Astrocyte of the spinal cord (primary cell): ENCODE measurements at places on chromosomes 7 and 10.

DNA sequence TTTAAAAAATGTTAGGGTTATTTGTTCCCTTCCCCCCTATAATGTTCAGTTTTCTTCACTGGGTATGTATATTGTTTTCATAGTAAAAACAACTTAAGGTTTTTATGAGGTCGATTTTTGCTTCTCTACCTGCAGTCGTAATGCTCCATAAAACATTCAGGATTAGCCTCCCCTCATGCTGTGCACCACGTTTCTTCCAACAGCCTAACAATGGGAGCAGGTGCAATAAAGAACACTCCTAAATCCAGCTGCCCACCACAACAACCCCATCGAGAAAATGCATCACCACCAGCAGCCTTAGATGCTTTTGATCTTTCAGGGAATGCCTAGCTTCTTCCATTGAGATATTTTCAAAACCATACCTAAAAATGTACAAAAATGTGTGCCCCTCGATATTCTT is 111.1 kb downstream of the ADAM12 start:
- DNase-seq, result no peak

DNA sequence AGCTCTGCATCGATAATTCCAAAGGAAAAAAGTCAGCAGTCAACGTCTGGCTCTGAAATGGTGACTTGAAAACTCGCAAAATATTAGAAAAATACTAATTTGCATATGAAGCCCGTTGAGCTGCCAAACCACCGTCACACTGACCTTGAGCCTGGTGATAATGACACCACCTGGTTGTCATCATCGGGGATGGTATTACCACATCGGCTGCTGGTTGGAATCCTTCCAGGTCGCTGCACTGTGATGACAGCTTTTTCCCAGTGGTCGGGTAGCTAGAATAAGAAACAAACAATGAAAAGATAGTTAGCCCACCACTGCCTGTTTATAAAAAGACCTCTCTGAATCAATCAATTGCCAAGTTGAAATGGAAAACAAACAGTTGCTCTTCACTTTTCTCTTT is 41.6 kb downstream of the LAMB1 start:
- DNase-seq, result no peak

DNA sequence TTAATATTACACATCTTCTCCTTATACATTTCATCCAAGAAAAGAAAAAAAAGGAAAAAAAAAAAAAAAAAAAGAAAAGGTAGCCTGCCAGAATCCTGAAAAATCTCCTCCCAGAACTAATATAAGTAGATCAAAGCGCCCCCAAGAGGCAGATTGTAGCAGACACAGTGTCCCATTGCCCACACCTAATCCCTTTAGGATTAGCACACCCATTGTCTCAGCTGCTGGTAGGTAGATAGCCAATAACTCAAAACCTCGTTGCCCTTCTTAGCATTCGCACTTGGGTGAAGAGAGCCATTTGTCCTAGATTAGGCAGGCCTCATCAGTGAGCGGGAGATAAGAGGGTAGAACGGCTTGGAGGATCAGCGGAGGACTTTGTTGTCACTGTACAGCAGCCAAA is 100.2 kb upstream of the SORCS1 start:
- no peak for DNase-seq

DNA sequence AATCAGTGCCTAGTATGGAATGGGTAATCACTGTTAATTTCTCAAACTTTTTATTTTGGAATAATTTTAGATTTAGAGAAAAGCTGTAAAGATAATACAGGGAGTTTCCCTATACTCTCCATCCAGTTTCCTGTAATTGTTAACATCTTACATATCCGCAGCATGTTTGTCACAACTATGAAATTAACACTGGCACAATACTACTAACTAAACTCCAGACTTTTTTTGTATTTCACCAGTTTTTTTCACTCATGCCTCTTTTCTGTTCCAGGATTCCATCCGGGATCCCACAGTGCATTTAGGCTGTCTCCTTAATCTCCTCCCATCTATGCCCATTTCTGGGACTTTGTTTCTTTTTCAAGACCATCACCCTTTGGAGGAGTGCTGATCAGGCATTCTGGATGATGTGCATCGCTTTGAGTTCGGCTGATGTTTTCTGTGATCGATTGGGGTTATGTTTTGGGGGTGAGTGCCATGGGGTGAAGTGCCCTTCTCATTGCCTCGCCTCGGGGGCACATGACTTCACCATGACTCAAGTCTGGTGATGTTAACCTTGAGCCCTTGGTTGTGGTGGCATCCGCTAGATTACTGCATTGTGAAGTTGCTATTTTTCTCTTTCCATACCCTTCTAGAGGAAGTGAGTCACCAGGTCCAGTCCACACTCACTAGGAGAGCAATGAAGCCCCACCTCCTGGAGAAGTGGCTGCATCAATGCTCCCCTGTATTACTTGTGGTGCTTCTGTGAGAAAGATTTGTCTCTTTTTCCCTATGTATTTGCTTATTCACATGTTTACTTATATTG is 43.9 kb upstream of the GRB10 start:
- DNase-seq, result peak; percentile 90

DNA sequence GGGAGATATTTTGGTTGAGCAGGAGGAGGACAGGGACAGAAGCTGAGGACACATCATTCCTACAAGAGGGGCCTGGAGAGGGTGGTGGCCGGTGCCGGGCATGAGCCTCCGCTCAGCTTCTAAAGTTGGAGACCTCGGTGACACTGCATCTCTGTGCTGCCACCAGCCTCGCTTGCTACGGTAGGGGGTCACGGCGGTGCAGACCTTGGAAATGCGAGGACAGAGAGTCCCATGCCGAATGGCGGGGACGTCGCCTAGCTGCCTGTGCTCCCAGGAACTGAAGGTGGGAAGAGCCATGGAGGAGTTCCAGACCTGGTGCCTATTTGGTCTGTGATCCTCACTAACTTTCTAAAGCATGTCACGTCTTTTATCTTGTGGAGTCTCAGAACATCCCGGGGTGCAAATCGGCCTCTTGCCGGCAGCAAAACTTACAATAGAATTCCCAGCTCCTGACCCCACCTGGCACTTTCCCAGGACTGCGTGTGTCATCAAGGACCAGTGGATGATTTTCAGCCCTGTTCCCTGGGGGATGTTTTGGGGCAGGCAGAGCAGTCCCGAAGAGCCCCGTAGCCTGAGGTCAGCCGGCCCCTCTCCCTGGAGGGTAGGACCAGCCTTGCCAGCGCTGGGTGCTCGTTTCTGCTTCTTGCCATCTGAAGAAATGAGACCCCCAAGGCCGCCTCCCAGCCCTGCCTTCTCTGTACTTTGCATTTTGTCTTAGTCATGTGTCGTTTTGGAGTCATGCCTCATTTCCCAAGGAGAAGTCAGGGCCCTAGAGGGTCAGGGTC is 205.8 kb upstream of the SHH start:
- DNase-seq, result no peak

- DNase-seq, result peak; percentile 43
Measured at GRCh38 chr7:28433699-28434219, 21.4 kb downstream of the CREB5 start.

GRCh38 chr10:49286686-49287085 is 12.3 kb upstream of the C10orf71 start:
- DNase-seq, result no peak

- no peak for DNase-seq
Measured at GRCh38 chr7:35399840-35400239, 145.9 kb upstream of the TBX20 start.

- DNase-seq, result no peak
Measured at GRCh38 chr10:78454123-78454645, 420.5 kb downstream of the RPS24 start.

- no peak for DNase-seq
Measured at GRCh38 chr7:50341724-50342123, 37.2 kb downstream of the IKZF1 start.

DNA sequence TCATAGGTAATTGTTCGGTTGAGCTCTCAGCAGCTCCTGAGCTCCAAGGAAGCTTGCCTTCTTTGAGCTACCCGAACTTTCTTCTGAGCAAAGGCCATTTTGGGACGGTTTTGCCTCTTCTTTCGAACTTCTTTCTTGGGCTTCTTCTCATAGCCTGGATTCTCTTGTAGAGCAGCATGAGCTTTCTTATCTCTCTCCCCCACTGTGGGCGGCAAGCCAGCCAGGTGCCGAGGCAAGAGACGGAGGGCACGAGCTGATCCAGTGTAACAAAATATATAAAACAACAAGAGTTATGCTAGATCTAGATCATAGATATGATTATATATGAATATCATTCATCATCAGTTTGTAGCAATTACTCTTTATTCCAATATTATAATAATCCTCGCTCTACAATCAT is 16.5 kb upstream of the KNDC1 start:
- DNase-seq, result no peak

GRCh38 chr7:95312561-95312960 is 11.8 kb downstream of the PON1 start:
- DNase-seq, result no peak

GRCh38 chr10:46530249-46531186 is 25.9 kb downstream of the GPRIN2 start:
- peak; percentile 96 for DNase-seq

DNA sequence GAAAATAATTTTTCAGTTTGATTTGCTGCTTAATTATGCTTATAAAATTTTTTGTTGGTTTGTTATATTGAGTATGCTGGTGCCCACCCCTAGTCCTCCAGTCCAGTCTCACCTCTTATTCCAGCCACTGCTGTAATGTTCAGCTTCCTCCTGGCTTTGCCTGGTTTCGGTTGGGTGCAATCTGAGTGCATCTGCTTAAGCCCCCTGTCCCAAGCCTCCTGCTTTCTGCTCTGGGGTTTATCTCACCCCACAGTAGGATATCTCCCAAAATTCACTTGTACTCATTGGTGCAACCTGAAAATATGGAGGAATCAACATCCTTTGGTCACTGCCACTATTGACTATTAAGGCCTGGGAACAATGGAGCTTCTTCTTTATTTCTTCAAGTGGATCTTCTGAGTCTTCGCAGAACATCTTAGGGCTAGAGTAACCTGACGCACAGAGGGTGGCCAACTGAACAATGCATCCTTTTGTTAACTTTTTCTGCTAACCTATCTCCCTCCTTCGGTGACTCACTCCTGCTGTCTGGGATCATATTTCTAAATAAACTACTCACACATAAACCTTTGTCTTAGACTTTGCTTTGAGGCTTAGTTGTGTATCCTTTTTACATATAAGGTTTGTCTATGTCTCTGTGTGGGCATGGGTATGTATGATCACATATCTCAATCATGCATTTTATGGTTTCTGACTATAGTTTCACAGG is 19.1 kb upstream of the SOSTDC1 start:
- DNase-seq, result peak; percentile 82

- no peak for DNase-seq
Measured at GRCh38 chr7:41481353-41481752, 221.5 kb downstream of the INHBA start.

- no peak for DNase-seq
Measured at GRCh38 chr7:19175241-19175640, 30.0 kb upstream of the FERD3L start.

GRCh38 chr7:129127601-129128000 is 16.9 kb upstream of the TSPAN33 start:
- DNase-seq, result no peak

- DNase-seq, result no peak
Measured at GRCh38 chr7:105760551-105761447, 115.6 kb downstream of the ATXN7L1 start.

- no peak for DNase-seq
Measured at GRCh38 chr7:149498811-149499210, 1.2 kb upstream of the ZNF746 start.

GRCh38 chr7:128777156-128778123 is 1.8 kb upstream of the OPN1SW start:
- peak; percentile 31 for DNase-seq

DNA sequence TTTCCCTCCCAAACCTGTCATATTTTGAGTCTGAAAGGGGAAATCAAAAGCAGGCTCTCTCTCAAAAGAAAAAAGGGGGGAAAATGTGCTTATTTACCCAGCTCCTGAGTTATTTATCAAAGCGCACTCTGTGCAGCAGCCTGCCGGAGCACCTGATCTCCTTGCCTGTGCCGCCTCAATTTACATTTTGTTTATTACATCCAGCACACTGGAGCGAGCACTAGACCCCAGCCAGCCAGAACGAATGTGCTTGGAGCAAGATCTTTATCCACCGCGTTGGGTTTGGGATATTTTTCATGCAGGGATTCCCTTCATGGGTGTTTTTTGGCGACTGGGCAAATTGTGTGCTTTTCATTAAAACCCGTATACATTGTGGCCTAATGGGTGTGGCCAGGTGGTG is 161.9 kb upstream of the INSYN2A start:
- DNase-seq, result no peak

GRCh38 chr7:28722684-28723083 is 235.4 kb downstream of the TRIL start:
- no peak for DNase-seq

DNA sequence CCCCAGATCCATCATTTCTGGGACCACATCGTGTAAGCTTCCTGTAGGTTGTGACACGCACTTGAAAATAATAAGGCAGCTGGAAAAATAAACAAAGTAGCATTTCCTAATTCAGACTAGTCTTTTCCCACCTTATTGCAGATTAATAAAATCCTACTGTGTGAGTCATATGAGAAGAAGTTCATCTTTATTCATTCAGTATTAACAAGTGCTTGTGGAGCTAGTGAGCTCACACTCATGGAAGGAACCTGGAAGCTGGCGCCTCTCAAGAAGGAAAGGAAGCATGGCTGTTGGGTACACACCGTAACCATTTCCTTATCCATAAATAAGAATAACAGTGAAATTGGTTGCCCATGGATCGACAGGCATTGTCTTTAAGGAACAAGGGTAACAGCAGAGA is 152.6 kb upstream of the PFKP start:
- no peak for DNase-seq

DNA sequence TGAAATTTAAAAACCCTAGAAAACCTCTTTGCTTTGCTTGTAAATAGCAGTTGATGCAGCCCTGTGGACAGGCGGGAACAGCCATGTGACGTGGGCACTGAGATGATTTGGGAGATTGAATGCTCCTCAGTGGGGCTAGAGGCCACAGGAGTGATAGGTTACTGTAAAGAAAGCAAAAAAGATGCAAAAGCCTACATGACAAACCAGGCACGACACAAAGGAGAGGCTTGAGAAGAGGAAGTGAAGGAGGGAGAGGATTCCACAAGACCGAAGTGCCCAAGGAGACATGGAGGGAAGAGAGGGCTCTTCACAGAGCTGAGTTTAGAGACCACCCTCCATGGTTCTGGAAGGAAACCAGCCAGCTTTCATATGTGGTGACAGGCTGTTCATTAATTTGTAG is 25.7 kb downstream of the IKZF1 start:
- DNase-seq, result no peak

GRCh38 chr7:131328377-131329175 is 900 bp downstream of the MKLN1 start:
- DNase-seq, result peak; percentile 44

- DNase-seq, result no peak
Measured at GRCh38 chr7:147023440-147023839, 906.8 kb downstream of the CNTNAP2 start.

DNA sequence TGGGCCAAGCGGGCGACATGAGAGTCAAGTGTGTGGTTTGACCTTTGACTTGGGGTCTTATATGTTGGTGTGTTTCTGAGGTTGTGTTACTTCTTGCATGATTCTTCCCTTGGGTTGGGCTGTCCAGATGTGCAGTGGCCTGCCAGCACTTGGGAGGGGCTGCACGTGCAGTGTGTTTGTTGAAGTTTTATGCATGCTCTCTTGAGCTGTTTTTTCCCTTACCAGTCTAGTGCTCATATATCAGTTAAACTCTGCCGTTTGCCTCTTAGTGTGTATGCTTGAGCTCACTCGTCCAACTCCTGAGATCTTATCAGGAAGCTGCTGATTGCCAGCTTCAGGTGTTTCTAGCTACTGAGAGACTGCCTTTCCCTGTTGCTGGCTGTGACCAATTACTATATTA is 23.1 kb downstream of the SP4 start:
- DNase-seq, result no peak
